ENCODE measurements at places on chromosomes 3 and 15.

GRCh38 chr3:142086581-142087090, 62.7 kb downstream of the TFDP2 start:
- DNase-seq = no peak

DNA sequence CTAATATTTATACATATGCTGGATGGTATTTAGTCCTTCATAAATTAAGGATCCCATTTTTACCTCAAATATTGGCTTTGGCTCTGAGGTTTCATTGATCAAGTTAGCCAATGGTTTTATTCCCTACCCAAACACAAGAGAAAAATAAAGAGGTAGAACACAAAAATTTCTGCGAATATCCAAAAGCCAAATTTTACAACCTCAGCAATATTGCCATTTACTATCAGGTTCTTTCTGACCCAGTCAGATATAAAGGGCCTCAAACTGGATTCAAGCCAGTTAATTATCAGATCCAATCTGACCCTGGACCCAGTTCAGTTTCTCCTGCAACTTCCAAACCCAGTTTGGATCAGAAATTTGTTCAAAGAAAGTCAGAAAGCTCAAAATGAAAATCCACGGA, 998.1 kb downstream of the SI start:
- no peak for DNase-seq

DNA sequence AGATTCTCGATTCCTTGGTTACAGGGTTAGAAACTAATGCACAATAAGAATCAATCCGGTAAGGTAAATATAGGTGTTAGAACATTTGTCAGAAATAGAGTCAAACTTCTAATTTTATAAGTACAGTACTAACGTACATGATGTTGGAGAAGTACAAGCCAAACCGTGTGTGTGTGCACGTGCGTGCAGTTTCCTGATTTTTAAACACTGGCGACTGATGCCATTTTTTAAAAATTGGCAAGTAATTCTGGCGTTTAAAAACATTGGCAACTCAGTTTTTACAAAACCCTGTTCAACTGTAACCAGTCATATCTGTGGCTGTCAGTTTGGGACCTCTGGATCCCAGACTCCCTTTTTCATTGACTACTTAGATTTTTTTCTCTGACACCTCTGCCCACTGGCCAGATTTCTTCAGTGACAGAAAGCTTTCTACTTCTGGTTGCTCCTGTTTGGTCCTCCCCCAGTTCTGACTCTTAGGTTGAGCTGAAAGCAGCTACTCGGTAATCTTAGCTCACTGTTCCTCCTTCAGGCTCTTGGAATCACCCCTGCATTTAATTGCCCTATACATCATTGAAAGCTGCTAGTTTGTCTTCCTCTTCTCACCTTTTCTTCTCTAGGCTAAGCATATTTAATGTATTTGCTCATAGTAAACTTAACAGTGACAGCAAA, 843 bp downstream of the ATG7 start:
- DNase-seq = no peak

DNA sequence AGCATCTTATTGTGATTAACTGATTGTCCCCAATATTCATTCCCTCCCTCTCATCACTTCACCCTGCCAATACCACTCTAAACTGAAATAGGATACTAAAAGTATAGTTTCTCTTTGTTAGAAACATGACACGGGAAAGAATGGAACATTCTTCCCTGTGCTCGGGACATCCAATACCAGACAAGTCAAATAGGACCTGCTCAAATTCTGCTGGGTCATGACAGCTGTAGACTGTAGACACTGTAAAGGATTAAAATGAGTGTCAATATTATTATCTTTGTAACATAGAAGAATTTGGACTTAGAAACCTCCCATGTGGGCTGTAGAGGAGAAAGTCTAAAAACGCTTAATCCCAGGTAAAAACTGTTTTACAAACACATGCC, 315.0 kb upstream of the NR2E3 start:
- DNase-seq = no peak

- DNase-seq = no peak
These were observed 12.9 kb downstream of the CELF6 start for GRCh38 chr15:72307026-72307425.

GRCh38 chr3:188901126-188901525, 270.6 kb upstream of the TPRG1 start:
- DNase-seq = no peak

GRCh38 chr3:182793663-182794454, 555 bp downstream of the ATP11B start:
- peak; percentile 52 for DNase-seq

DNA sequence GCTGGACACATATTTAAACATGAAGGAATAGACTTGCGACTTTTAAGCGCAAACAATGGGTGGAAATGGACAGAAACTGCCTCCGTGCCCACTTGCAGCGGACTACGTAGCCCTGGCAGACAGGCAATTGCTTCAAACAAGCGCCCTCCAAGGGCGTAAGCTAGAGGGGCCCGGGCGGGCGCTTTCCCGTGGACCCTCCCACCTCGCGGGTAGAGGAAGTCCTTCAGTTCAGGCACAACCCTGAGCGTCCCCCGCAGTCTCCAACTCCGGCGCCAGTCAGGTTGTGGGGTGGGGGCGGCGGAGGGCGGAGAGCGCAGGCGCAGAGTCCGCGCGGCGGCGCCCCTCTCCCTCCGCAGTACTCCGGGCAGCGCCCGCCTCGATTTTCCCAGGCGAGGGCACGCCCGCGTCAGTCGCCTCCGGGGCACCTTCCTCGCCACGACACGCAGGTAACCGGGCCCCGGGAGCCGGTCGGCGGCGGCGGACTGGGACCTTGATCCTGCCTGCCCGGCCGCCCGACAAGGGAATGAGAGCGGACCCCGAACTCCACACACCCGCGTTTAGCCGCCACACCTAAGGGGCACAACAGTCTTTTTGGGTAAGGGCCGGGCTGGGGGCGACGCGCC, at the start of gene SLC35G2:
Gene SLC35G2 (plus strand): TSS at position 358 of the 623 bp plus-strand sequence. CDS start 35,335 bp downstream, outside the sequence.
- peak; percentile 25 for DNase-seq

GRCh38 chr15:52857937-52858781, 68.0 kb upstream of the ONECUT1 start:
- DNase-seq = no peak

DNA sequence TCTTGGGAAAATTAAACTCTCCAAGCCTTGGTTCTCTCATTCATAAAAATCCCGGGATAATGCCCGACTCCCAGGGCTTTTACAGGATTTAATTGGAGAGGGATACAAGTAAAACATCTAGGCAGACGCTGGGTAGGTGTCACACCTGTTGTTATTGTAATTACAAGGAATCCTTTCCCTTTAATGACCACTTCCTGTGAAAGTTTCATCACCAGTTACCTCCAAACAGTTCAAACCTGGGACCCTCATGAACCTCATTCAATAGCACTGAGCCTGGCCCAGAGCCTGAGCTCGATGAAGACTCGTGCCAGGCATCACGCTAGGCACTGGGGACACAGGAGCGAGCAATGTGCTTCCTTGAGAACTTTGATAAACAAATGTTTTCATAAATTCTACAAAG, 2.1 kb upstream of the RYK start:
- no peak for DNase-seq

DNA sequence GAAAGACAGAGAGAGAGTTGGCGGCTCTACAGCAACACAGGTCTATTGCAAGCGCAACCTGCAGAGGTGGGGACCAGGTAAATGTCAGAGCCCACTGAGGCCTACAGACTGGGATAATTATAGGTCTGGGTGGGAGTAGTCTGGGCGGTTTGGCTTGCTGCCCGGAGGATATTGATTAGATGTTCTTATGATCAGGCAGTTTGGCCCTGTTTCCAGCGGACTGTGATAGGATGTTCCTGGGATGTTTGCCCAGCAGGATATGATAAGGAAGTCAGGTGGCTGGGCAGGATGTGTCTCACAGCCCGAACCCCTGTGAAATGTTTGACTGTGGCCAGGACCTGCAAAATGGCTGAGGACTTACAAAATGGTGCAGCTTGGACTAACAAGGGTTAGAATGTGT, 364.9 kb downstream of the NAALADL2 start:
- no peak for DNase-seq

DNA sequence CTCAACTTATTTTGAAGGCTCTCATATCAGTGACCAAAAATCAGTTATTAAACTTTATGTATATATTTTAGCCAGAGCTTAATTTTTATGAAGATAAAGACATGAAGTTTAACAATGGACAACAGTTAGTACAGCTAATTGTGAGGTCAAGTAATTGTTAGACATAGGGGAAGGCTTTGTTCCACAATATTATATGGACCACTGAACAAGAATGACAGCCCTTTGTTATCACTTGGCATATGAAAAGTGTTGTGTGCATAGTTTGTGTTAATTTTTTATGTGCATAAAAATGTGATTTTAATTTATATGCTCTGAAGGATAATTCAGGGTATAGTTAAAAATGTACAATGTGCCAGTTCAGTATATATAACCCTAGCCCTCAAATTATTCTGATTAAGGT, 12.0 kb downstream of the DNAJC19 start:
- no peak for DNase-seq

All from NCI-H2171 (cell line).